CD4-positive, alpha-beta T cell treated with Interleukin-6 at 100 ng/mL for 8 hours (primary cell): ENCODE measurements at places on chromosomes 5 and 9.
A peak's percentile ranks its signal among the peaks of the same experiment; 100 is the strongest.

DNA sequence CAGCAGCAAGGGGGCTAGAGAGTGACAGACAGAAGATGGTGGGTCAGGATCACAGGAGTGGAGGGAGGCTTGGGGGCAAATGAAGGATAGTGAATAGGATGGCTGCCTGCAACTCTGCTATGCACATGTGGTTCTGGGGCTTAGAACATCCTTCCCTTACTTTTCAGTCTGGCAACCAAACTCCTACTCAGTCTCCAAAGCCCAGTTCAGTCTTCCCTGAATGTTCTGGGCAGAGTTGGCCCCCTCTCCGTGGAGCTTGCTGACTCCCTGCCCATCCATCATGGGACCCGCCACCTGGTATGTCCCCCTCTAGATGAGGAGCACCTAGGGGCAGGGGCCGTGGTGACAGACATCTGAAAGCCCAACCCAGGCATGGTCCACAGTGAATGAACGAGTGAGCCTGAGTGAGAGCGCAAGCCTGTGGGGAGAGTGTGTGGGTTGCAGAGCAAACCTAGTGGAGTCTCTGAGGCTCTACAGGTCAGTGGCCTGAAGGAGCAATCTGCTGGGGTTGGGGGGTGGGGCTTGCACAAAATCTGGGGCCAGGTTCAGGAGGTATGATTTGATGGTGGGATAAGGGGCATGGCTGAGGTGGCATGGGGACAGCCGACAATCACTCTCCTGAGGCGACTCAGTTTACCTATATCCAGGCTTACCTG is 180.6 kb downstream of the FGF18 start:
- no peak for DNase-seq

- DNase-seq, result peak; percentile 10
These were observed 283.3 kb downstream of the TMEM167A start for GRCh38 chr5:82793808-82794419.

DNA sequence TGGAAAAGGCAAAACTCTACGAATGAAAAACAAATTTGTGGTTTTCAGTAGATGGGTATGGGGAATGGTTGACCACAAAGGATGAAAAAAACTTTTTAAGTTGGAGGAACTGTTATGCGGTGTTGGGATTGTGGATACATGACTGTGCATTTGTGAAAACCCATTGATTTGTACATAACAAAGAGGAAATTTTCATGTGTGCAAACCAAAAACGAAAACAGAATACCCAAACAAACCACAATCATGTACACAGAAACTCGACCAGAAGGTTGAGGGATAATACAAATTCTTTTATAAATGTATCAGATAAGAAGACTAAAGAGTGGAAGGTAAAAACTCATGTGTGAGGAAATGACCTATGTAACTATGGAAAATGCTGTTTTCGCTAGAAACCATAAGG is 1012.4 kb downstream of the CDH18 start:
- DNase-seq, result no peak

DNA sequence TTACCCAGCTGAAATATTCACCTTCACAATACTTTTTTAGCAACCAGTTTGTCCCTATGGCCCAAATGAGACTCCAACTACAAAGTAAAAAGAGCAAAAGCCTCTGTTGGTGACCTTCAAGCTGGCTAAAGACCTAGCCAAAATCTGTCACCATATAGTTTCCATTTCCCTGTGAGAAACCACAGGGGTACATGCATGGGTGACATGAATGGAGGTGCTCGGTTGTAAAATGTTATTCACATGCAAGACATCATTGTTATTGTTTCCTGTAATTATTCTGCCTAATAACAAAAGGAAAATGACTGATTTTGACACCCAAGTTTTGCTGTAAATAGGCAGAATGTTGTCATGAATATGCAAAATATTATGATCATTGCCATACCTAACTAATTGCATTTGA is 285.3 kb downstream of the ZNF608 start:
- no peak for DNase-seq

GRCh38 chr5:88746438-88746882 is 136.5 kb downstream of the MEF2C start:
- DNase-seq, result no peak
